ENCODE measurements at places on chromosomes 4 and X.
A peak's percentile ranks its signal among the peaks of the same experiment; 100 is the strongest.

DNA sequence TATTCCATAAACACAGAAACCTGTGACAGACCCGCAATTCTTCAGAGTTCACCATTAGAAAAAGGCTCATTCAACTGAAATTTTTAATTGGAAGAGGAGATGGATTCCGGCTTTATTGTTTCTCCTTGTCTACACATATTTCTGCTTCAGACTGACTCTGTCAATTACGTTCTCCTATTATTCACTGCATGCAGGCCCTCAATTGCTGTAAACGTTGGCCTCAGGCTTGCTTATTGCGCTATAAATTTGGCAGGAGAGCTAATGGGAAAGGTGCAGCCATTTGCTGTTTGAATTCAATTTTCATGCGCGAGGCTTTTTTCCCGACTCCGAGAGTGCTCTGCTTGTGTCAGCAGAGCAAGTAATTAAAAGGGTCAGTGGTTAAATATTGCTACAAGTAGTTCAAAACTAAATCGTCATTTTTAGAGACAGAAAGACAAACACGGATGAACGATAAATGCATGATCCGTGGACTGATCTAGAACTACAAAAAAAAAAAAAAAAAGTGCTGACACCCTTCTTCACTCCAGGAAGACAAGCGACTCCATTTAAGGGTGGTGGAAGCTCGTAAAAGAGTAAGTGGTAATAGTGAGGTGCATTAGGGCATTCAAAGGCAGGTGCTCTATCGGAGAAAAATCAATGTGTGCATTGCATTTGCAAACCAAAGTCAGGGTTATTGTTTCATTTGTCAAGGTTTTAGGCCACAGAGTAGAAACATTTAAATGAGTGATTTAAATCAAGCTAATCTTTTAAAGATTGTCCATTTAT is 841.6 kb upstream of the FRG1 start:
- DNase-seq, result no peak

- no peak for DNase-seq
Observed at GRCh38 chrX:110192516-110192915, 125.4 kb downstream of the AMMECR1 start.

GRCh38 chr4:83114576-83114975 is at the start of gene PLAC8:
TSS of gene PLAC8 (minus strand) at chr4:83114729. CDS start at chr4:83107921, 6,808 bp downstream.
- DNase-seq, result no peak

- DNase-seq, result no peak
Observed at GRCh38 chr4:42278709-42279324, 118.5 kb upstream of the SHISA3 start.

- no peak for DNase-seq
Observed at GRCh38 chrX:132267392-132267791, 48.1 kb upstream of the RAP2C start.

- DNase-seq, result no peak
Observed at GRCh38 chr4:1604706-1605205, 79.4 kb downstream of the FAM53A start.

GRCh38 chr4:52715914-52716313 is 35.3 kb downstream of the ERVMER34-1 start:
- no peak for DNase-seq

- no peak for DNase-seq
Observed at GRCh38 chrX:65999563-66000148, 40.2 kb downstream of the VSIG4 start.

DNA sequence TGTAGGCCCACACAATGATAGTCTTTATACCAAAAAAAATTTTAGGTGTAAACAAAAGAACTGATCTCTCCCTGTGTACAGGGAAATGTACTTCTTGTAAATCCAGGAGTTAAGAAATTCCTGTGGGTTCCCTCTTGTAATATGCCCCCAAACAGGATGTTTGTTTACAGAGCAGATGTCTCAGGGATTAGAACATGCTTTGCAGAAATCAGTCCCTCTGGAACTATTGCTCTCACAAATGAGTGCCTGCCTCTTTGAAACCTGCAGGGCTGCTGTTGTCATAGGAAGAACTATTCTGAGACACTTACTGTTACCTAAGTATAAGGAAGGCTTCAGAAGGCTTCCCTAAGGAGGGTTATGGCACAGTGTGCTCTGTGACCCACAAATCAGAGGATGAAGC is 35.6 kb downstream of the PAK3 start:
- DNase-seq, result no peak

GRCh38 chrX:71638409-71638808 is 20.1 kb upstream of the CXCR3 start:
- DNase-seq, result no peak

DNA sequence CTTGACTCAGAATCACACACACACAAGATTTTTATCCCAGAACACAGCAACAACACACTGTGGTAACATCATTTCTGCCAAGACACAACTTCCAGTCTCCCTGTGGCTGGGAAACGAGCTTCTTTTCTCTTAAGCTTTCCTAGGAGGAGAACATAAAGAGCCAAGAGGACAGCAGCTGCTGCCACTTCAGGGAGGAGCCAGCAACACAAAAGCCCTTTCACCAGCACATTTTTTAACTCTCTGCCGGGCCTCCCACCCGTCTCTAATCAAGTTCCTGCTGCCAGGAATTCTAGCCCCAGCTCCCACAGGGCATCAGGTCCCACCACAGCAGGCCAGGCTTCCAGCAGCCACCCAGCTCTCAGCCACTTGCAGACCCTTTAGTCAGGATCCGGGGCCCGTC is 22.4 kb downstream of the FAT1 start:
- DNase-seq, result no peak

- DNase-seq, result no peak
Observed at GRCh38 chrX:20742106-20742505, 475.4 kb upstream of the RPS6KA3 start.

- no peak for DNase-seq
Observed at GRCh38 chrX:43003204-43003565, 225.2 kb upstream of the PPP1R2C start.

- no peak for DNase-seq
Observed at GRCh38 chrX:40570346-40571093, 10.2 kb upstream of the ATP6AP2 start.

- peak; percentile 31 for DNase-seq
Observed at GRCh38 chr4:82739287-82740190, 59.1 kb downstream of the SCD5 start.

DNA sequence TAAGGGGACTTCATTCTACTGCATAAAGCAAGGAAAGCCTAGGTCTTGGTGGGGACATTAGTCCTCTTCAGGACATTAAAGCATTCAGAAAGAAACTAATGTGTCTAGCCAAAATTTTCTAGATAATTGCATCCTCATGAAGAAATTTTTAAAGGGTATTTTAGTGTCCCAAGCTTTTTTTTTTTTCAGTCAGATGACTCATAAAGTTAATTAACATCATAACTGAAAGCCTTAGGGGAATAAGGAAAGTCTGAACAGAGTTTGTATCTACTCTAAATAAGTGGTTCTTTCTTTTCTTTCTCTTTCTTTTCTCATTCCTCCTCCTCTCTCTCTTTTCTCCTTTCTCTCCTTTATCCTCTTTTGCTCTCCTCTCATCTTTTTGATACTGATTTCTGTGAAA is 202.4 kb downstream of the ADAMTS3 start:
- no peak for DNase-seq

DNA sequence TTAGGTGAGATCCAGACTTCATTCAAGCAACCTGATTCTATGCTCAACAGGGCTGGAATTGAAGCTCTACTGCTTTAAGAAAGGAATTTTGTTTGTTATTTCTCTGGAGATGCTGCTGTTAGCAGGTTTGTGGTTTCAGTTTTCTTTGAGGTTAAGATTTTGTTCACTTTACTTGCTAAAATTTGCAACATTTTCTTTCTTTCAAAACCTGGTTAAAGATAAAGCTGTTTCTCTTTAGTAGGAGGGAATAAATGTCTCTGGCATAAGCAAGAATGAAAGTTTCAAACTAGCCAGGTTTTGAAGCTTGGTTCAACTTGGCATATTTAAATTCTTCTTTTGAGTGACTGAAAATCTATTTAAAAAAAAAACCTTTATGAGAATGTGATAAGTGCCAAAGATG is 660.6 kb upstream of the NR3C2 start:
- DNase-seq, result no peak

DNA sequence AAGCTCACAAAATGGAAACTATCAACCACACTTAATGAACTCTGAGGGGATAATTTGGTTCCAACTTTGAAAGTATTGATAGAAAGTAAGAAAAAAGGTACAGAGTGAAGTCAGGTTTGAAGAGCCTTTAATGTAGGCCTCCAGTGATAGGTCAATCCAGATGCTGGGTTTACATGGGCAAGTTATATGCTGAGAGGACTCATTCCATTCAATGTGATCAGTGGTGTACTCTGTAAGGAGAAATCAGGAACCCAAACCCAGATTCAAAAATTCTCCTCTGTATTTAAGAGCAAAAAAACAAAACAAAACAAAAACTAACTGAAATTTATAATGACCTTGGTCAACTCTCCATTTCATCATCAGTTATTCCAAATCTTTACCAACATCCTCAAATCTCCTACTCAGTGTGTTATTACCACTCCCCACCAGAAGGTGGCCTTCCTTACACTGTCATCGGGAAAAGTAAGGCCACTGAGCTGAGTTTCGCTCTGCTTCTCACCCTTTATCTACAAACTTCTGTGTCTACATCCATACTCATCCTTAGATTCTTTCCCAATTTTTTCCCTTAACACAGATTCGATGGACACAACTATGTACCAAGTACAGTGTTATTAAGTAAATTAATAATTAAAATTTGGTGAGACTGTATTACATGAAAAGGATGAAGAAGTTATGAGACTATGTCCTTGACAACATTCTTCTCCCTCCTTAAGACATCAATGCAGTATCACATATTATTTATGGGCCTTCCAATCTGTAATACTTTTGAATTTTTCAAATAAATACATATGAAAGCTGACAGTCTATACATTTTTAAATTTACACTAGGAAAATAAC is 88.3 kb downstream of the ZAR1 start:
- DNase-seq, result no peak

DNA sequence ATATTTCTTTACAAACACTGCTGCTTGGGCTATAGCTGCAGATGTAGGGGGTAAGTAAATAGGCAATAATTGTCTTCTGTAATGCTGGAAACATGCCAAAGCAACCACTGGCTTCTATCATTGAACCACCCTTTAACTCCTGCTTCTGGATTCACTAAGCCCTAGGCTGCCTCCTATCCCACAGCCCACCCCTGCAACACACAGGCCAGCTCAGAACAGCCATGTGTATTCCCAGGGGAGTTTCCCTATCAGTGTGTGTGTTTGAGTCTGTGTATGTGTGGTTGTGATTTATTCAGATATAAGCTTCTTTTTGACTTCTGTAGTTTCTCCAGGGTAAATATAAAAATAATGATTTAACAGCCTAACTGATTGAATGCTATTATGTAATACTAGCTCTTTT is 291.3 kb downstream of the PCDH10 start:
- no peak for DNase-seq

GRCh38 chrX:101078716-101079598 is at the start of gene TMEM35A:
TSS of gene TMEM35A (plus strand) at chrX:101078879. CDS start at chrX:101079003, 124 bp downstream.
- DNase-seq, result no peak

DNA sequence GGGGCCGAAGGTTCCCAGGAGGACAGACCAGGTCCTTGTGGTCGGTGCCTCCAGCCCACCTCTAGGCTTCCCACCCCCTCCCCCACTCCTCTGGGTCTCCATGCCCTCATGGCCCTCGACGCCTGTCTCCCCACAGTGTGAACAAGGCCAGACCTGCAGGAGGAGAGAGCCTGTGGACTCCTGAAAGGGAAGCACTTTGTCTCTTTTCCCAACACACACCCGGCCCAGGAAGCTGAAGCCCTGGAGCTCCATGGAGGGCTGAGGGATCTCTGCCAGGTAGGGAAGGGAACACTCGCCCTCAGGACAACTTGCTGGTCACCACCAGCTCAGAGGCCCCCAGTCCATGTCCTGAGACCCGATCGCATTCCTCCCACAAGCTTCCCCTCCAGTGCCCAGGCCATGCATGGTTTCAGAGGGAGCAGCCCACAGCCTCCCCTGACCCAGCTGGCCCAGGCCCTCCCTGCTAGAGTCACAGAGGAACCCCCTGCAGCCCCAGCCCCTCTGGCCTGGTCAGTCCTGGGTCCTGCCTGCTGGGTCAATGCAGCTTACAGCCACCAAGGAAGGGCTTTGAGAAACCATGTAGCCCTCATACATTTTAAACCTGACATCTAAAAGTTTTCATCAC is 60.8 kb downstream of the ABLIM2 start:
- no peak for DNase-seq

- no peak for DNase-seq
Observed at GRCh38 chr4:93431371-93431770, 397.2 kb upstream of the ATOH1 start.

GRCh38 chr4:147994076-147994475 is 262.2 kb downstream of the ARHGAP10 start:
- no peak for DNase-seq

GRCh38 chrX:148672517-148672916 is 172.1 kb downstream of the AFF2 start:
- DNase-seq, result no peak

GRCh38 chrX:39854772-39855747 is 242.7 kb downstream of the BCOR start:
- DNase-seq, result peak; percentile 37

- no peak for DNase-seq
Observed at GRCh38 chr4:89915937-89916336, 21.3 kb downstream of the MMRN1 start.

DNA sequence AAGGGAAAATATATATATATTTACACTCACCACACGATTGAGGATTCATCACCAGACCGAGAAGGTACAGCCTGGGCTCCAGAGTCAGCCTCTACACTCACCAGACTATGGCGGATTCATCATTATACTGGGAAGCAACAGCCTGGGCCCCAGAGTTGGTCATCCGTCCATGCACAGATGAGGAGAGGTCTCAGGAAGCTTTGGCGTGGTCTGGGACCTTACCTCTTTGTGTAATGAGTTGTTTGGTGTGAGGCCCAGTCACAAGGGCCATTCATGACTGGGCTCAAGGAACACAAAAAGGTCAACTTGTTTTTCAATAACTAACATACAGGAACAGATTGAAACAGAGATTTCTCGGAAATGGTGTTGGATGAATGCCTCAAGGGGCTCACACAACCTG is 926.1 kb downstream of the FAM133A start:
- DNase-seq, result no peak
